ENCODE measurements at places on chromosomes 1 and 21.

- no peak for DNase-seq
Measured at GRCh38 chr1:209417761-209418160, 165.8 kb upstream of the CAMK1G start.

- no peak for DNase-seq
Measured at GRCh38 chr1:31483012-31483946, 70.3 kb downstream of the SERINC2 start.

GRCh38 chr1:24805534-24806301 is 60.5 kb downstream of the CLIC4 start:
- DNase-seq, result no peak

- no peak for DNase-seq
Measured at GRCh38 chr1:169109561-169110134, 3.2 kb downstream of the ATP1B1 start.

DNA sequence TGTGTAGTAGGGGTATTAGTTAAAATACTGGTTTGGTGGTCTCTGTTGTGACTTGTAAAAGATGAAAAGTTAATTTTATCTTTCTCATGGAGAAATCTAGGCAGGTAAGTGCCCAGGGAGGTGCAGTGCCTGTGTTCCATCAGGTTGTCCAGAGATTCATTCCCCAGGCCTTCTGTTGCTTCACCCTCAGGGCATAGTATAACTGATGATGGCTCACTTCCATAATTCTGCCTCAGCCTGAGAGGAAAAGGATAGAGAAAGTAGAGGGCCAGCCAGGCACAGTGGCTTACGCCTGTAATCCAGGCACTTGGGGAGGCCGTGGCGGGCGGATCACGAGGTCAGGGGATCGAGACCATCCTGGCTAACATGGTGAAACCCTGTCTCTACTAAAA is 153.9 kb downstream of the FMN2 start:
- no peak for DNase-seq

GRCh38 chr1:230158415-230159291 is 91.6 kb downstream of the GALNT2 start:
- DNase-seq, result no peak

DNA sequence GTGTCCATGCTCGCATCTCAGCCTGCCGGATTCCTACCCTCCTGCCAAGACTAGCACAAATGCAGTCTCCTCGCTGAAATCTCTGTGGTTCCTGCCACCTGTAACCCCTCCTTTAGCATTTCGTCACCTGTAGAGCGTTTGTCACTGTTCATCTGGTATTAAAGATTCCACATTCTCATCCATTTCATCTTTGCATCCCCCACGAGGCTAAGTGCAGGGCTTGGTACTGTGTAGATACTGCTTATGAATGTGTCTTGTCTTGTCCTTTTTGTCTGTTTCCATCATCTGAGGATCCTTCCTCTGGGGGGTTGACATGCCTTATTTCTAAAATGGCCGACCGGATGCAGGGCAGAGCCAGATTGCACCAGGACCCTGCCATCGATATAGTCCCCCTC is 53.7 kb upstream of the DNAJC6 start:
- DNase-seq, result no peak

- DNase-seq, result no peak
Measured at GRCh38 chr1:53606651-53607051, 132.3 kb downstream of the GLIS1 start.

DNA sequence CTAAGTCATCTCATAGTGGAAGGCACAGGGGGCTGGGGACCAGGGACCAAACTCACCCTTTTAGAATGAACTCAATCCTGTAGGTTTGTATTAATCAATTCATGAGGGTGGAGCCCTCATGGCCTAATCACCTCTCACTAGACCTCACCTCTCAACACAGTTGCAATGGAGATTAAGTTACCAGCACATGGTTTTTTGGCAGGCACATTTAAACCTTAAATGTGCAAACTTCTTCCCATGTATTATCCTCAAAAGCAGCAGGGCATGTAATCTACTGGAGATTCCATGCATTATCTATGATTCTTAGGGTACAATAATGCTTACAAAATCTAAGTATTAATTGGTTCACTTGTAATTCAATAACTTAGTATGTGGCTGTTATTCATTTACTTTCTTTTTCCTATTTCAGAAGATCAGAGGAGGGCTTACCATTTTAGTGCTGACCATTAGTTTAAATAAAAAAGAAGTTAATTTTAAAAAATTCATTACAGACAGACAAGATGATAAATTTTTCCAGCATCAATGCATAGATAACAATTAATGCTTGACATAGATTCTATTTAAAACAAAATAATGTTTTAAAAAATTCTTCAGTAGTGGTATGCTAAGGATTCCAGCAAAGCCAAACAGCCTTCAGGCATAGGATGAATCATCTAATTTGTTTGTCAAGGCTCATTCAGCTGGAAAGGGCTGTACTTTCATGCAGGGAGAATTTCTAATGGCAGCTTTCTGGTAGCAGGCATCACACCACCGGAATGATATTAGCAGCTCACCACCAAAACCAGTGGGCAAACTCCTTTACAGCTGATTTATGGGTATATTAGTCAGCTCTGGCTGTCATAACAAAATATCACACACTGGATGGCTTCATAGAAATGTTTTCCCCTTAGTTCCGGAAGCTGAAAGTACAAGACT is 124.6 kb upstream of the ZNF648 start:
- DNase-seq, result no peak

DNA sequence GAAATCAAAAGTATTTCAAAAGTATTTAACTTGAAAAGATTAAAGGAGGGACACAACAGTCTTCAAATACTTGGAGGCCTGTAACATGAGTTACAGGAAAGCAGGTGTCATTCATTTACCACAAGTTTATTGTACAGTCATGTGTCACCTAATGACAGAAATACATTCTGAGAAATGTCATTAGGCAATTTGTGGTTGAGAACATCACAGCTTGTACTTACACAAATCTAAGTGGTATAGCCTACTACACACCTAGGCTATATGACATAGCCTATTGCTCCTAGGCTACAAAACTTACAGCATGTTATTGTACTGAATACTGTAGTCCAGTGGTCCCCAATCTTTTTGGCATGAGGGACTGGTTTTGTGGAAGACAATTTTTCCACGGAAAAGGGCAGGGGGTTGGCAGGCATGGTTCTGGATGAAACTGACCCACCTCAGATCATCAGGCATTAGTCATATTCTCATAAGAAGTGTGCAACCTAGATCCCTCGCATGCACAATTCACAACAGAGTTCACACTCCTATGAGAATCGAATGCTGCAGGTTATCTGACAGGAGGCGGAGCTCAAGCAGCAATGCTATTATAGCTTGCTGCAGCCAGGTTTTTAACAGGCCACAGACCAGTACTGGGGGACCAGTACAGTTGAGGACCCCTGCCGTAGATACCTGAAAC is 25.0 kb upstream of the PHTF1 start:
- DNase-seq, result no peak

GRCh38 chr1:9250411-9251381 is 16.1 kb downstream of the H6PD start:
- no peak for DNase-seq
